ENCODE measurements at places on chromosomes 7 and 10.

GRCh38 chr10:88557658-88558057 is 25.5 kb downstream of the RNLS start:
- no peak for DNase-seq

DNA sequence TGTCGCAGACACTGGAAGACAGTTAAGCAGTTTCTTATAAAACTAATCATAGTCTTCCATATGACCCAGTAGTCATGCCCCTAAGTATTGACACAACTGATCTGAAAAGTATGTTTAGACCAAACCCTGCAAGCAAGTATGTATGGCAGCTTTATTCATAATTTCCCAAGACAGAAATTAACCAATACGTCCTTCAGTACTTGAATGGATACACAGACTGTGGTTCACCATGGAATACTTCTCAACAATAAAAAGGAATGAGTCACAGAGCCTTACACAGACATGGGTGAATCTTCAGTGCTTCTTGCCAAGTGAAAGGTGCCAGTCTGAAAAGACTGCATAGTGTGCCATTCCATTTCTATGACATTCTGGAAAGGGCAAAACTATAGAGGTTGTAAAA is 50.2 kb upstream of the AKR1E2 start:
- no peak for DNase-seq

DNA sequence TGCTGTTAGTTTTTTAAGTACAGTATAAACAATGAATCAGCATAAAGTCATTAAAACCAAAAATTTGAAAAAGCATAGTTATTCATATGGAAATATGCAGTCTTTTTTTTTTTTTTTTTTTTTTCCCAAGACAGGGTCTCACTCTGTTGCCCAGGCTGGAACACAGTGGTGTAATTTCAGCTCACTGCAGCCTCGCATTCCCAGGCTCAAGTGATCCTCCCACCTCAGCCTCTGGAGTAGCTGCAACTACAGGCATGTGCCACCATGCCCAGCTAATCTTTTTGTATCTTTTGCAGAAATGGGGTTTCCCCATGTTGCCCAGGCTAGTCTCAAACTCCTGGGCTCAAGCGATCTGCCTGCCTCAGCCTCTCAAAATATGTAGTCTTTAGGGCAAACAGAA is 182.0 kb downstream of the SEMA3E start:
- DNase-seq: no peak

DNA sequence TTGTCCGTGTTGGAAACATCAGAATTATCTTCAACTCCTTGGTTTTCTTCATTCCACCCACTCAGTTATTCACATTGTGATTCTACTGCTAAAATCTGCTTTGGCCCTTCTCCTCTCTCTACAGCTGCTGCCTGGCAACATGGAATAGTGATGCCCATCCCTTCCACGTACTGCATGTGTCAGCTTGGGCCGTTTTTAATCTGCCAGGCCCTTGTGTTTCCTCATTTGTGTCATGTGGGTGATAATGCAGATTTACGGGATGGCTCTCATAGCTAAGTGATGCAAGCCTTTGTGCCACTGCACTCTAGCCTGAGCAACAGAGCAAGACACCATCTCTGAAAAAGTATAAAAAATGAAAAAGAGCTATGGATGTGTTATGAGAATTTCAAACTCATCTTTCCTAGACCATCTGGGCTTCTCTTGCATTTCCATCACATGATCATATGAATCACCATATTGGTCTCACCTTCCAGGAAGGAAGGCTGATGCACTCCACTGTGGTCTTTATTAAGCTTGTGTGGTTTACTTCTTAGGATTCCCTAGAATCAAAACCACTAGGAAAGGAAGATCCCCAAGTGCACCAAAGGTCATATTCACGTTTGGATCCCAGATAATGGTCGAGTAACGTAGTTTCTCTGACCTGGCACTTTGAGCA is 20.6 kb upstream of the CELF2 start:
- no peak for DNase-seq

DNA sequence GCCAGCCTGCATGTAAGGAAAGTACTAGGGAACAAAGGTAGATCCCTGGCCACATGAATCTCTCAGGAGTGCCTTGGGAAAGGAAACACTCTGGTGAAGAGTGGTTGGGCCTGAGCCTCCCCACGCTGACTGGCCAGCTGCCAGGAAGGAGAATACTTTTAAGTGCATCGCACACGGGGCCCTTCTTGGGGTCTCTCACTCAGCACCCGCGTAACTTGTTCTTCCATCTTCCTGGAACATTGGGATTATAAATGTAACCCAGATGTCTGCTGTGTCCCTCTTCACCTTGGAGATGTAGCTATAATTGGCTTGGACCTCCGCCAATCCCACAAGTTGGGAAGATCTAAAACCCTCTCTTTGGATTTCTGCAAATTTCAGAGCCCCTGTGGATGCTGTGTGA is 4.4 kb upstream of the GLI3 start:
- DNase-seq: no peak

GRCh38 chr10:76124280-76124679 is 692.9 kb downstream of the LRMDA start:
- no peak for DNase-seq

DNA sequence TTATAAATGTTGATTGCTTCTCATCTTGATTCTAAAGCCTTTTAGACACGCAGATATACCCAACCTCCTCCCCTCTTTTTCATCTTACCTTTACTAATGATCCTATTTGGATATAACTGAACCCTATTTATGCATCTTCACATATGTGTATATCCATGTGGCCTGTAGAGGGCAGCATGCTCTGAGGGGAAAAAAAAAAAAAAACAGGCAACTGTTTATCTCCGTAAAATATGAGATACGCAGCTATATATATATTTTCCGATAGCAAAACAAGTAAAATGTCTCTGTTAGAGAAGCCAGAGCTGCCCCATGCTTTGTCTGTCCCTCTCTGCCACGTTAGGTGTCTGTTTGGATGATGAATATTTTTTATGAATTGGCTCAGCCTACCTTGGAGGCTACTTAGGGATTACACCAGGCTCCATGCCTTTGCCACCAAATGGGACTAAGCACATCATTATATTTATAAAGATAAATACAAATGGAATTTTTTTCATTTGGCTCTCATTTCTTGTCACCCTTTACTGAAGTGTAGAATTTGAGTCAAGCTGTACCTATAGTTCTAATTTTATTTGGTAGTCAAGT is 174.8 kb upstream of the FZD1 start:
- no peak for DNase-seq

DNA sequence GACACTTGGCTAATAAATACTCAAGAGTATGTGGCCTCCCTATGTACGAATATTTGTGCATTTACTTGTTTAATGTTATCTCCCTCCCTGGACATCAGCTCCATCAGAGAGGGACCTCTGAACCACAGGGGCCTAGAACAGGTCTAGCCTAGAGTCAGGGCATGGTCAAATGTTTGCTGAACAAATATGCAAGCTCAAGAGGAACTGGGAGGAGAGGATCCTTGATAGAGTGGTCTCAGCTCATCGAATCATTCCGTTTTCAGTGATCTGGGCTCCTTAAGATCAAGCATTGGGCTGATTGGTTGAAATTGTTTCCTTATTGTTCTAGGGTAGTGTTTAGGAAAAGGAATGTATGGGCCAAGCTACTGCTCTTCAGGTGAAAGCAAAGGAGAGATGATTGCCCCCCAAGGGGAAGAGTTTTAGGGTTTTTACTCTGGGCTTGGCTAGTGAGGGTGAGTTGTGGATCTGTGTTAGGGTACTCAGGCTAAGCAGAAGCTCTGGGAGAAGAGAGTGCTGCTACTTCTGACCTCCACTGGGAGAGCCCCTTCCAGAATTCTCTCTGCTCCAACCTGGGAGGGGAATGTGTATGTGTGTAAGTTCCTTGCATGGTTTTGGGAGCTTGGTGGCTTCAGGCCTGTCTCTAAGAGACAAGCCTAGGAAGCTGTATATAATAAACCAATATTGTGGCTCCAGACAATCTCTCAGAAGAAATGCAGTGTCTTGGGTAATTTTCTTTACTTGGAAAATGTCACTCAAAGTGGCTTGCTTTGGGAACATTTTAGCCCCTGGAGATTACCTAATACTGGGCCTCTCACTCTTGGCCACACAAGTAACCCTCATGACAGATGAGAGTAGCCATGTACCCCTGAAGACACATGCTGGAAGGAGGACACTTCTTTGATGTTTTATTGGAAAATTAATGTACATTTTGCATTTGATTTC is 110.0 kb downstream of the EMX2 start:
- no peak for DNase-seq

DNA sequence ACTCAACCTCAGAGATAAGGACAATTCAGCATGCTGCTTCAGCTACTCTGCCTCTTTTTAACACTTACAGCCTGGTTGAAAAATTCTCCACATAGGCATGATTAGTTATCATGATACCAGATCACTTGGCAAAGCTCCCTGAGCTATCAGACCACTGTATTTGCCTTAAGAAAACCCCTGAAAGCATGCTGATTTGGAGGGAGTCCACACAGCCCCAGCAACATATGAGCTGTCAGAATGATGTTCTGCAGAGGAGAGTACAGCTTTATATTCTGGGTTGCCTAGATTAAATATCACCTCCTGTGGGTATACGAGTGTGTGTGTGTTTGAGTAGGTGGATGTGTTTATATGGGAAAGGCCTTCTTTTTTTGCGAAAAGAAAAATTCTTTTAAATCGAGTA is 170.2 kb upstream of the CHRM2 start:
- DNase-seq: no peak

GRCh38 chr7:123122916-123123315 is 76.9 kb downstream of the SLC13A1 start:
- DNase-seq: no peak

GRCh38 chr7:71746006-71746405 is 614.1 kb downstream of the GALNT17 start:
- DNase-seq: no peak

DNA sequence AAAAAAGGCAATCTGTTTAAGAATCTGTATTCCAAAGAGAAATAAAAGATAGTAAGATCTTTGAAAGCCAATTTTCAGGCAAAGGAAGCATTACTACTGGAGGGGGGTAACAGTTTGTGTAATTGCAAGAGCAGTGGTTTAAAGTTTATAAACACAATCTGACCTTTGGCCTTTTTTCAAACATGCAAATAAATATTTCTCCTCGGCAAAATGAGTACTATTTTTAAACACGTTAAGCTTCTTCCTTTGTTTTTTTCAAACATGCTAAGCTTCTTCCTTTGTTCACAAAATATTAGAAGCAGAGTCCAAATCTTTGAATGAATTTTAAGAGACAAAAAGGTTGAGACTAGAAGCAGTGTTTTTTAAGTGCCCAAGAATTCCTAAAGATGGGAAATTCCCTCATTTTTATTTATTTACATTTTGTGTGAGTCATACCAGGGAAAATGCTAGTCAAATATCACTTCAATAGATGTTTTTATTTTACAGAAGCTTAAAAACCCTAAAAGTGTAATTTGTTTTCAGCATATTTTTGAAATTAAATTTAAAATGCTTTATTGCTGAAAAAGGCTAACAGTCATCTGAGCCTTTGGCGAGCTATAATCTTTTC is 229.3 kb downstream of the GPR37 start:
- no peak for DNase-seq

DNA sequence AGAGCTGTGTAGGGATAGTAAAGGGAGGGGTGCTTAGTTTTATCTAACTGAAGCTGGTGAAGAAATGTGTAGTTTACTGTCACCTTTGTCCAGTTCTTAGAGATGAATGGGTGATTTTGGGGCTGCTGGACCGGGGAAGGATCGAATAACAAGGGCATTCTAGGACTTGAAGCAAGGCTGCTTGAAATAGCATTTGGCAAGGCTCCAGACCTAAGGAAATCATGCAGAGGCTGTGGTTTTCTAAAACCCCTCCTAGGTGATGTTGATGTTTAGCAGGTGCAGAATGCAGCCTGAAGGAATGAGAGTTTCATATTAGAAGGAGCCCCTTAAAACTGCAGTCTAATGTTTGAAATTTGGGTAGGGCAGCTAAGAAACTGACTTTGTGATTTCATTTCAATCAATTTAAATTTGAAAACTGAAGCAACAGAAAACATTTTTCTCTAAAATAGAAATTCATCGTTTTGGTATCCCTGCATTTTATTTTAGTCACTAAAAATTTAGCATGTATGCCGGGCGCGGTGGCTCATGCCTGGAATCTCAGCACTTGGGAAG is 68.5 kb downstream of the TET1 start:
- DNase-seq: no peak

- DNase-seq: peak; percentile 68
These were observed 19.0 kb upstream of the ANKRD2 start for GRCh38 chr10:97553575-97554031.
